ENCODE measurements at places on chromosomes 5 and 9.

DNA sequence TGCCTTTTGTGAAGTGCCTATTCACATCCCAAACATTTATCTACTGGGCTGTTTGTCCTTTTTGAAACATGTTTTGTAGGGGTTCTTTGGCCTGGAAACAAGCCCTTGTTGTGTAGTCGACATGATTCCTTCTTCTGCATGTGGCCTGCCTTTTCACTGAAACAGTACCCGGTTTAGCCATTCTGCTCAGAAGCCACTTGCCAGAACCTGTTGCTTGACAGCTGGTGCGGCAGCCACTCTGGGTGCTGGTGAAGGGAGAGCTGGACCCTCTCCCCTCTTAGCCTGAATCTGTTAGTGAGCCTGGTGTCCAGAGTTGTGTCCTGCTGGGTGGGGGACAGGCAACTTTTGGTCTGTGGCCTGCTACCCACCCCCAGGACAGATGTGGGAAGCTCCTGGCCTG is 128.8 kb upstream of the CACNA1B start:
- no peak for DNase-seq

- no peak for DNase-seq
Measured at GRCh38 chr5:73339051-73339575, 109.5 kb downstream of the FOXD1 start.

DNA sequence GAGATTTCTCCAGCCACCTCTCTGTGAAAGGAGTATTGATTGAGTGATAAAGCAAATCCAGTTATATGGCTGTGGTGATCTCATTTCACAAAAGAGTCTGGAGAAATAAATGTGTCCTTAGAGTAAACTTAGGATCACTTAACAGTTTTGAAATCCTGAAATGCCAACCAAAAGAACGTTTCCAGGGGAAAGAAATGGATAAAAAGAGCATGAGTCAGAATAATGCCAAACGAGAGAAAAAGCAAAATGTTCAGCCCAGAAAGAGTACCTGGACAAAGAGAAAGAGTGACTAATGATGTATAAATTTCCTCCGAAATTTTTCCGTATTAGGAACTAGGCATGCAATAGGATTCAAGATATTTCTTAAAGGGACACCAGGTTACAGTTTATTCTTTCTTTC is 463.1 kb upstream of the CDH10 start:
- no peak for DNase-seq

- no peak for DNase-seq
Measured at GRCh38 chr5:976849-977751, 31.5 kb upstream of the NKD2 start.

GRCh38 chr9:76921165-76921564 is 15.3 kb upstream of the PRUNE2 start:
- DNase-seq: no peak

- DNase-seq: no peak
Measured at GRCh38 chr5:137122075-137122474, 377.1 kb downstream of the SPOCK1 start.

All from NCI-H226 (cell line).